BJ (cell line): ENCODE measurements at places on chromosomes 2 and 18.

GRCh38 chr18:6576718-6577375, 152.7 kb upstream of the ARHGAP28 start:
- DNase-seq: no peak

DNA sequence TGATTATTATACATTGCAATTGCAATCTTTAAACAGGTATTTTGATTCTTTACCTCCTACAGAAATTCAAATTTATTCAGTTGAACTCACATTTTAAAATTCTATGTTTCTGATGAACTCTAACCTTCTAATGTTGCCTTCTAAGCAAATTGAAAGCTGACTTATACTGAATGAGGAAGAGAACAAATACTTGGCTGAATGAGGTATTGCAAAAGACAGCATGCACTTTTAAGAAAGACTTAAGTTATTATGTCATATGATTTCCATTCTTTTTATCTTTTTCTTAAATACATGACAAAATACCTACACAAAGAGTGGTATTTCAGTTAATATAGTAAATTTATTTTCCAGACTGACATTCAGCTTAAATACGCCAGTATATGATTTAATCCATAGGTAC, 64.7 kb downstream of the FAM228A start:
- DNase-seq: no peak

DNA sequence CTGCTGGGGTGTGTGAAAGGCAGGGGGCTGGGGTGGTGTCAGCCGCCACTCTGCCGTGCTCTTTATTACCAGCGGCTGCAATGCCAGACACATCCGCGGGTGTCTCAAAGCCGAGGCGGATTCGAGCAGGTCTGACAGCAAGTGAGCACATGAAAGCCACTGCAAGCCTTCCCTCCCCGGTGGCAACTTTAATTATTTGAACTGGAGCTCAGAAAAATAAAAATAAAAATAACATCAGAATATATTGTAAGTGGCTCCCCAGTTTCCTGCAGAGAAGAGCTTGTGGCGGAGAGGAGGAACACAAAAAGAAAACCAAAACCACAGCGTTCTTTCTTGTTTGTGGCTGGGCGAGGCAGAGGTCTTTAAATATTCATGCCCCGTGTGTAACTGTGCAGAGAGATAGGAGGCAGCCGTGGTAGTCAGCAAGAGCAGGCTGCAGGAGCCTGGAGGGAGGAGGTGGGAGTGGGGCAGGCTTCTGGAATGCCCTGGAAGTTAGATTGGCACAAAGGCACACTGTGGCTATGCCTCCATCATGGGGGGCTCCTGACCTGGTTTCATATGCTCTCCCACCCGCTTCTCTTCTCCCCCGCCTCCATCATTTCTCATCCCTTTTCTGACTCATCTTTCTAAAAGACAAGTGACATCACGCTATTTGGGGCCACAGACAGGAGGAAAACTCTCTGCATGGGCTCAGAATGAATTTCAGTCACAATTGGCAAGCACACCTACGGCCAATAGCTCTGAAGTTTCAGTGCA, 199.8 kb downstream of the CLIP4 start:
- no peak for DNase-seq

GRCh38 chr2:239926587-239927232, 98.4 kb downstream of the NDUFA10 start:
- no peak for DNase-seq

GRCh38 chr2:50584185-50584584, 447.7 kb downstream of the NRXN1 start:
- DNase-seq: no peak

DNA sequence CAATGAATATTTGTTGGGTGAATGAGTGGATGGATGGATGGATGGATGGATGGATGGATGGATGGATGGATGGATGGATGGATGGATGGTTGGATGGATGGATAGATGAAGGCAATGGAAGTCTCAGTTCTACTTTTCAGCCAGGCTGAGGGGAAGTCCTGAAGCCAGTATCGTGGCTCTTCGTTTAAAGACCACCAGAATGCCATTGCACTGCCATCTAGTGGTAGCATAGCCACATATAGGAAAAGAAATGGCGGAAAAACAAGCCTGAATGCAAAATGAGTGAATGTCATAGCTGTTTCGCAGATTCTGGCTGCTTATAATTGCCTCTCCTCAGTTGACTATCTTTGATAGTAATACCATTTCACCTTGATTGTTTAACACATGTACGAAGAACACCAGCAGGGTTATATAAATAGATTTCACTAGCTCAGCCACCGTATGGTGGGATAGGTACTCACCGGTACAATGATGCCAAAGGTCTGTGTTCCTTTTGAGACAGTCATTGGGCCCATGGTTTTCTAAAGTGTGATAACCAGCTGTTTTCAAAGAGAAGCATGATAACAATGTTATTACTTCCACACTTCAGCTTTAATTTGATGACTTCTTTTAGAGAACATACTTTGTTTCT, 62.3 kb upstream of the GREB1L start:
- no peak for DNase-seq

DNA sequence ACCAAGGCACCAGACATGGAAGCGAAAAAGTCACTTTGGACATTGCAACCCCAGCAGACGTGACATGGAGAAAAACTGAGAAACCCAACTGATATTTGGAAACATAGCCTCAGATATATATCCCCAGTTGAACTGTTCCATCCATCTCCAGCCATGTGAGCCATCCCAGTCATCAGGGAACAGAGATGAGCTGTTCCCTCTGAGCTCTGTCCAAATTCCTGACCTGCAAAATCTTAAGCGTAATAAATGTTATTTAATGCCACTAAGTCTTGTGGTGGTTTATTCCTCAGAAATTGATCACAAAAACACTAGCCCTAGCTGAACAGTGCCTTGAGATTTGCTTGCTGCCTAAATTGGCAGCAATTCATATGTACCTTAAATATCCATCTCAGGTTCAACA, 182.8 kb downstream of the NRP2 start:
- no peak for DNase-seq

- no peak for DNase-seq
Observed at GRCh38 chr2:42554392-42554791, 14.0 kb upstream of the MTA3 start.

DNA sequence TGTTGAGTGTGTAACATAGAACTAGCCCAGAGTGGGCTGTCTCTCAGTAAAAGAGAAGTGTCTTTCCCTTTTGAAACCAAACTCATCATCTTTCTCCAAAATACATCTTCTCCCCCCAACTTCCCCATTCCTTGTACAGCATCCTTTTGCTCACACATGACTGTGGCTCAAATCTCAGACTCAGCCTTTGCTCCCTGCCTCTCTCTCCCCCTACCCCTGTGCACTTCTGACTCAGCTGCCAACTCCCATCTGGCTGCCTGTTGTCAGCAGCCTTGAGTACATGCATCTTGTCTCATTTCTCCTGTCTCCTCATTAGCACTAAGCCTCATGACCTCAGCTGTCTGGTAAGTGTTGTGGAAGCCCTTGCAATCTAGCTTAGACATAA, 18.1 kb upstream of the MGAT4A start:
- no peak for DNase-seq

DNA sequence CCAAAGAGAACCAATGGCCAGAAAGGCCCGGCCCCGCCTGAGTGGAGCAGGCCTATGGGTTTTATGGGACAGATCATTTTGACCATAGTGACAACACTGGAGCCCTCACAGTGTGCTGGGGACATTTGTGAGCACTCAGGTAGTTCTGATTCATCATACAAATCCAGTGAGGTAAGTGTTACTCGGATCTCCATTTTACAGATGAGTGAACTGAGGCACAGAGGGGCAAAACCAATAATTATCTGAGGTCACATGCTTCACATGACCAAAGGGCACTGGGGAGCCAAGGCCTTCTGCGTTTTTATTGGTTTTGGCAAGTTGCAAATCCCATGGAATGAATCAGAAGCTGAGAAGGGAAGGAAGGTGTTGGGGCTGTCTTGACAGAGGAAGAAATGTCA, 111.5 kb upstream of the MGAT5 start:
- no peak for DNase-seq

DNA sequence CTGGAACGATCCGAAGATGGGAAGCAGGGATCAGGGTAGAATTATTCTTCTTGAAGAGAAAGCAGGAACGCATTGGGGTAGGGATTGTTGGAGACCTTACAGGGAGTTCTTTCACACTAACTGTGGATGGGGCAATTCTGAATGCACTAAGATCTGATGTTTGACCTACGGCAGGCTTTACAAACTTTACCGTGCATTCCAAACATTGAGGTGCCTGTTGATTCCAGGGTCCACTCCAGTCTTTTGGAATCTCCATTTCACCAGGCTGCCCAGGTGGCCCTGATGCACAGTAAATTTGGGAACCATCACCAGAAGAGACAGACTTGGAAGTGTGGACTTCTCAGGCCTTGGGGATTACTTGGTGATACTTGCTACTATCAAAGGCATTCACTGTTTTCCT, 76.9 kb downstream of the RFTN2 start:
- no peak for DNase-seq

DNA sequence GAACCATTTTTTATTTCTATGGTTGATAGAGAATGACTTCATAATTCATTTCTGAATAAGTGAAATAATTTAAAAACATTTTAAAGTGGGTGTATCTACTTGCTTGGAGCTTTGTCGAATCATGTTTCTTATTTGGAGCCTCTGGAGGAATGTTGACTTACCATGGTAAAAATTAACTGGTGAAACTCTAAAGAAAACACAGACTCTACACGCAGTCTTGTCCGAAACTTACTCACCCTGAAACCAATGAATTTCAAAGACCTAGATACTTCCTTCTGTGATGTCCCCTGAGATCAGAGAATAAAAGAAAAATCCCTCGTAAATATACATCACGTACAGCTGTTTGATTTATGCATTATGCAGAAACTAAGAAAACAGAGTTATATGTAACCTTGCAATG, 665.2 kb upstream of the NRXN1 start:
- DNase-seq: no peak

DNA sequence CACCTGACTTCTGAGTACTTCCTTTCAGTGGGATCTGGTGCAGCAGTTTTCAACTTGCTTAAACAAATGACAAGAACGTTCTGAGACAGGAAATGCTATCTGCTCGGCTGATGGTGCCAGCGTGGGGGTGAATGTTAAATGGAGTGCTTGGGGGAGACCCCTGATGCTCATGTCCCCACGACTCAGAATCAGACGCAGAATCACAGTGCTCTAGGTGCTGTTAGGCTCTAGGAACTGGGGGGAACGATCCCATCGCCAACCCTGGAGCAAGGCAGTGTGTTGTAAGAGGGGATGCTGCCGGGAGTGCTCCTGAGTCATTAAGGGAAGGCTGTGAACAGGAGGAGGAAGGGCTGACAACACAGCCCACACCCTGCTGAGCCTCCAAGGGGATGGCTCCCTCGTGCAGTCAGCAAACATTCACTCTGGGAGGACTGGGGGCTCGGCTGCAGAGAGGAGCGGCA, 34.1 kb upstream of the KCNF1 start:
- DNase-seq: no peak

DNA sequence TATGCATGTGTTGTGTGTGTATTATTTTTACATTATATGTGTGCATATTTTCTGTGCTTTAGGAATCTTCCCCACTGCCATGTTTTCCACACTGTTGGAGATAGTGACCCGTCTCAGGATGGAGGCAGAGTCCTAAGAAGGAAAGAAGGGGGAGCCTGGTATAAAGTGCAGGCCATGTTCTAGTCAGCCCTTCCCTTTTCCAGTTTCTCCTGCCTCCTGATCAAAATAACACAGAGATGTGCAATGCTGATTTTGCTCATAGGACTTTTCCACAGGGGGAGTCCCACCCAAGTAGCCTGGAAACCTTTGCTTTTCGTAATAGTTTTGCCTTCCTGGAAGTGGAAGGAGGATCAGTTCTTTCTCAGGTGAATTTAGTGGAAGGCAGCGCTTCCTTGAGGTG, 72.8 kb upstream of the FAM237A start:
- no peak for DNase-seq

GRCh38 chr2:225693259-225693658, 293.7 kb downstream of the NYAP2 start:
- no peak for DNase-seq

DNA sequence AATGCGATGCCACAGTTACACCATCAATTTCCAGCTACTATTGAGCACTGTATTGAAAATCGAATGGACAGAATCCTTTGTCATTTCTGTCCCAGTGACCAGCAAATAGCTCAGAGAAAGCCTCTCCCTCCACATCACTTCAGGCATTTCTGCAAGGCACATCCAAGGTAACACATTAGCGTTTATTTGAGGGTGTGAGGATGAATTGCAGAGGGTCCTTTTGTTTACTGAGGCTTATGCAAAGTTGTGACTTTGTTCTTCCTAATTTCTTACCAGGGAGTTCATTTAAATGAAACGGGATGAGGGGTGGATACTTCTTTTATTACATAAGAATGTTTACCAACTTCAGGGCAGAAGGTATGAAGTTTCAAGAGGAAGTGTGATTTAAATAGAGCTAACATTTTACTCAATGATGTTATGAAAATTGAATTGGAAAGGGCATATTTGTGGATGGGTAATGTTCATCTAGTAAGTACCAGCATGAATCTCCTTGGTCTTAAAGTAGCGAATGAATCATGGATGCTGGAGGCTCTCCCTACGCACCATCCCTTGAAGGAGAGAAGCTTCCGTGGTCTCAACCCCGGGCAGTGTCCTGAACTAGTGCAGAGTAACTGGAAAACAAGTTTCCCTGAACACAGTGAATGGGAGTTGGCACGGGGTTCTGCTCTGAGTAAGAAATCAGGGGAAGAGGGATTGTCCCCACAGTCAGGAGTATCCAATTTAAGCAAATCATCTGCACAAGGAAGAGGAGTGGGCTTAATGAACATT, 756.5 kb downstream of the GALR1 start:
- no peak for DNase-seq

DNA sequence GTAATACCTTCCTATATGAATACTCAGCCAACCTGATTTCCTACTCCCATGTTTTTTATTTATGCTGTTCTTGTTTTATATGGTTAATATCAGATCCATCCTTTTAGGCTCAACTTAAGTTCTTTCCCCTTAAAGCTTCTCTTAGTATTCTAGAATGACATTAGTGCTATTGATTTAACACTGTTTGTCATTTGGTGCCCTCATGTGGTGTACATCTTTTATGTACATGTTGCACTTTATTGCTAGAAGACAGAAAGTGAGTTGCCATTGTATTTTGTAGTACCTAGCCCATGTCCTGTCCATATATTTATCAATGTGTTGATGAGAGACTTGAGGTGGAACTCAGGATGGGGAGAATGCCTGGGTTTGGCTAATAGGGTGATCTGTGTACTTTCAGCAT, 2.5 kb downstream of the HTRA2 start:
- DNase-seq: no peak

DNA sequence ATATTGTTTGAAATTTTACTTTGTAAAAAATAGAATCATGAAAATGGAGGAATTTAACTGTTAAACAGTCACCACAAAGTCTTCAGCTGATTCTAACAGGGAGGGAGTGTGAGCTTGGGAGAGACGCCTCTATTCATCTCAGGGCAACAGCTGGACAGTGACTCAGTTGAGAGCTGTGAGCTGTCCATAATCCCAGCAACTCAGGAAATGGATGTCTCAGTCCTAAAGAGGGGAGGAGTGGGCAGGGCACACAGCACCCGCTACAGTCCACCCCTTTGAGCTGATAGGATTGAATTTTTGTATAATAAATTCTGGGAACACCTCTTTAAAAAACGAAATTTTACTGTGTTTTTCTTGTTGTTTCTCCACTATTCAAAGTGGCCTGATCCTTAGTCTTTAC, 255.1 kb upstream of the THUMPD2 start:
- DNase-seq: no peak

- no peak for DNase-seq
Observed at GRCh38 chr2:32755666-32756065, 127.8 kb downstream of the TTC27 start.

GRCh38 chr2:238163481-238164198, 4.9 kb downstream of the ERFE start:
- DNase-seq: no peak

- no peak for DNase-seq
Observed at GRCh38 chr2:139544186-139544851, 764.1 kb upstream of the NXPH2 start.

- no peak for DNase-seq
Observed at GRCh38 chr18:70822117-70822516, 533.3 kb downstream of the SOCS6 start.
